Stimulated activated memory B cell treated with anti-CD40 and anti-IgM and Interleukin-4, amounts not matched to agents 10 μg/mL and 1 μg/mL and 100 μg/mL, for 72 hours (primary cell): ENCODE measurements at places on chromosomes 13 and 19.
A peak's percentile ranks its signal among the peaks of the same experiment; 100 is the strongest.

- ATAC-seq, result no peak
Measured at GRCh38 chr13:26480246-26480855, 77.1 kb upstream of the WASF3 start.

GRCh38 chr19:31353833-31354232 lies 4.6 kb upstream of the TSHZ3 start:
- ATAC-seq, result no peak

DNA sequence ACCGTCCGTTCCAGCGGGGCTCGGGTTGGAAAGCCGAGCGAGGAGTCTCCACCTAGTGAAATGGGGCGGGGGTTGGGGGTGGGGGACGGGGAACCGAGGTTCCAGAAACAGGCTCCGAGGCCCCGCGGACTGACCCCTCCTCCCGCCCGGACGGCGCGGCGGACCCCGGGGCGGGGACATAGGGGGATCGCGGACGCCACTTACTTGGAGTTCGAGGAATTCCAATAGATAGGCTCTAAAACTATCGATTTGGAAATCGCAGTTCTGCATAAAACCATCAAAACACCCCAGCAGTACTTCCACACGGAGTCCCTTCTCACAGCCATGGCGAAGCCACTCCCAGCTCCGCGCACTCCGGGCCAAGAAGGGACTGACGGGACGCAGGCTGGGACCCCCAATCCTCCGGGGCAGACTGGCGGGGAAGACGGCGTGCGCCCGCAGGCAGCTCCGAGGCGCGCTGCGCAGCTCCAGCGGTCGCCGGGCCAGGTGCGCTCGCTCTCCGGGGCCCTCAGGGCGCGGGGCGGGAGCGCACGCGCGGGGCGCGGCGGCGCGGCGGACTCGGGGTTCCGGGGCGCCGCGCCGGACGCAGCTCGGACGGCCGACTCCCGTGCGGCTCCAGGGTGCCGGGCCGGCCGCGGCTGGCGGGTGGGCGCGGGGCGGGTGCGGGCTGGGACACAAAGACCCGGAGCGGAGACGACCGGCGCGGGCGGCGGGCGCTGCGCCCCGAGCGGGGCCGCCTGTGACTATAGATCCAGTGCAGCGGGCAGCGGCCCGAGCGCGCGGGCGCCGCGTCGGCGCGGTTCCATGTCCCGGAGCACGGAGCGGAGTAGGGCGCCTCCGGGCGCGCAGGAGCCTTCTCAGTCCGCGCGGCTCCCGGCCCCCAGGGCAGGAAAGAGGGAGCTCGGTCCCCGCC lies 567 bp downstream of the EFNB2 start:
- no peak for ATAC-seq

DNA sequence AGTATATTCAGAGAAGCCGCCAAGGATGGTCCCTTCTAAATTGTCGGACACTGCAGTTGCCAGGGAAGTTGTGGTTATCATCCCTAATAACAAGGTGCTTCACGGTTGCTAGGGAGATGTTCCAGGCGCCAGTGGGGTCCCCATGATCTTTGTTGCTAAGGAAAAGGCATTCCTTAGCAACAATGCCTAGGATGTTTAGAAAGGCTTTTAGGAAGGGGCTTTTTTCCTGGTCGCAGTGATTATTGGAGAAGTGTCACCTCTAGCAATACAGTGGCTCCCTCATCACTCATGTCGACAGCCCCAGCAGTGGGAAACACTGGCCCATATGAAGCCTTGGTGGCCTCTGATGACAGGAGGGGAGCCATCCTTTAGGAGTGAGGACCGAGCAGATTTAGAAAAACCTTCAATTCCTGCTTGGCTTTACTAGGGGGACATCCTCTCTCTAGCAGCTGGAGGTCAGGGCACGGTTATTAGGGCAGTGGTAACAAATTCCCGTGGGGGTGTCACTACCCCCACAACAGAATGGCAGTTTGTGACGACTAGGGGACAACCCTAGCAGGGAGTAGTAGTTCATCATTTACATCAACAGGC lies 6.4 kb upstream of the TMC4 start:
- no peak for ATAC-seq

DNA sequence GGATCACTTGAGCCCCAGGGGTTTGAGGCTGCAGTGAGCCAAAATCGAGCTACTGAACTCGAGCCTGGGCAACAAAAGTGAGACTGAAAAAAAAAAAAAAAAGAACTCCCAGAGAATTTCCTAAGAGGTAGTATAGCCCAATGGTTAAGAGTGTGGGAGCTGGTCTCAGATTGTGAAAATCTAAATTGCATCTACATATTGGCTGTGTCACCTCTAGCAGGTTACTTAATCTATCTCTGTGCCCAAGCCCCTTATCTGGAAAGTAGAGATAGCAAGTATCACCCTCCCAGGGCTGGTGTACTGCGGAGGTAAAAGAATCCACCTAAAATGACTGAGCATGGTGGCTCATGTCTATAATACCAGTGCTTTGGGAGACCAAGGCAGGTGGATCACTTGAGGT lies 3.7 kb upstream of the PLAUR start:
- no peak for ATAC-seq

- no peak for ATAC-seq
Measured at GRCh38 chr13:39200249-39200910, 162.1 kb downstream of the NHLRC3 start.

DNA sequence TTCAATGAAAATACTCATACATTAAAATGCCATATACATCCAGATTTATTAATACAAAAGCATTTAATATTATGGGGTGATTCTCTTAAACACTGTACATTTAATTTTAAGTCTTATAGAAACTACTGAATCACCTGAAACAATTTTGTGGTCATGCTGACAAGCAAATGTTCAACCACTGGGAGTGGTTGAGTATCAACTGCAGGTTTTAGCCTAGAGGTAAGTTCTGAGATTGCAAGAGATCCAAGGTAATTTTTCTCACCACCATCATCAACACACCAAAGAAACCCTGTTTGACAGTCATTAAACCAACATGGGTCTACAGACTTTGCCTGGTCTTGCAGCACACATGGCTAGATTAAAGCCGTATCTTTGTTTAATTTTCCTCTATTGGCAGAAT lies 196.3 kb downstream of the LHFPL6 start:
- no peak for ATAC-seq

GRCh38 chr19:344625-345319 lies at the start of gene MIER2:
TSS of gene MIER2 (minus strand) at chr19:344796. CDS start at chr19:344782, 14 bp downstream.
- ATAC-seq, result peak; percentile 95

GRCh38 chr13:21336609-21337349 lies 122.3 kb downstream of the ZDHHC20 start:
- no peak for ATAC-seq

GRCh38 chr13:39110518-39111097 lies 72.4 kb downstream of the NHLRC3 start:
- no peak for ATAC-seq

DNA sequence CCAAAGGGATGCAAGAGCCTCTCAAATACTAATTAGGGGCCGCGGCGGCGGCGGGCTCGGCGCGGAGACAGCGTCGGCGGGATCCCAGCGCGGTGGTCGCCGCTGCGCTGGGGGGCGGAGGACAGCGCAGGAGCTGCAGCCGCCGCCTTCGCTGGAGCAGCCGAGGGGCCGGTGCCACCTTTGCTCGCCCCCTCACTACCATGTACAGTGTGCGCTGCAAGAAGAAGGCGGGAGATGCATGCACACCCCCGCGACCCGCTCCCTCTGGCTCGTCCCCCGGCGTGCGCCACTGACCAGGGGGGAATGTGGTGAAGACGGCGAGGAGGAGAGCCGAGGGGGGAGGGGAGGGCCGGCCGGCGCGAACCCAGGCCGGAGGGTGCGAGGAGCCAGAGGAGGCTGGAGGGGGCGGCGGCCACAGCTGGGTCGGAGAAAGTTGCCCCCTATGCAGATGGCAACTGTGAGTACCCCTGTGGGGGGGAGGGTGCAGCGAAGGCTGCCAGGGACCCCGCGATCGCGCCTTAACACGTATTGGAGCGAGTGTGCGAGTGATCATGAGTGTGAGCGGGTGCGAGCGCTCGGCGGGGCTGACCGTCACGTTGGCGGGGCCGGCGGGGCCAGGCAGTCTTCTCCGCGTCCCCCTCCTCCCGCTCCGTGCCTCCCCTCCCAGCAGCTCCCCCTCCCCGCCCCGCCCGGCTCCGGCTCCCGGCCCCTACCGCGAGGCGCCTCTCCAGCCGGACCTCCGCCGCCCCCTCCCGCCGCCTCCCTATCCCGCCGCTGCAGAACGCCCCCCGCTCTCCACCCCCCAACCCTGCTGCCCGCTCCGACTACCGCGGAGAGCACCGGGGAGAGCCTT lies 808 bp downstream of the SLITRK5 start:
- no peak for ATAC-seq

DNA sequence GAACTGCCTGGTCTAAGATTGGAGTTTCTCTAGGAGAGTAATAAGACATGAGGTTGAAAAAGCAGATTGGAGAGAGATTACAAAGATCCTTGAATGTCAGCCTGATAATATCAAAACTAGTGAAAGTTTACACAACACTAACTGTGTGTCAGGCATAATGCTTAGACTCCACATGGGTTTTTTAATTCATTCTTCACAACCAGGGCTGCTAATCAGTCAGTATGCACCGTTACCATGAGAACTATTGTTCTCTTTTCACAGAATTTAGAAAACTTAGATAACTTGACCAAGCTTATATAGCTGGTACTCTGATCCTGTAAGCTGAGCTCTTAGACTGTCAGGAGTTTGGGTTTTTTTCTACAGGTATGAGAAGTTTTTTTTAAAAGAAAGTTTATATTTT lies 46.6 kb upstream of the TSC22D1 start:
- no peak for ATAC-seq

DNA sequence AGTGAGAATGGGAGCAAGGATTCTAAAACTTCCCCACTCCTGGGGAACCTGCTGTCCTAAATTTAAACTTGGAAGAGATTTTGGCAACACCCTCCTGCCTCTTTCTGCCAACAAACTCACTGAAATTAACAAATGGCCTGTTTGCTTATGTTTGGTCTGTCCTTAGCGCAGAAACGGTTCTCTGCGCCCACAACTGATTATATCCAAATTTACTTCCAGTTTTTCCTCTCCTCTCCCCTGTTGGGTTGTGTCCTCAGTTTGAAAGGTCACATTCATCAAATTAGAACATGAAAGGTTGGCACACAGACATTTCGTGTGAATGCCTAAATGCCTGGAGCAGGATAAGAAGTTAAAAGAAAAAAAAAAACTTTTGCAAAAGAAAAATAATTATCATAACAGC lies 56.4 kb upstream of the MRI1 start:
- ATAC-seq, result no peak

DNA sequence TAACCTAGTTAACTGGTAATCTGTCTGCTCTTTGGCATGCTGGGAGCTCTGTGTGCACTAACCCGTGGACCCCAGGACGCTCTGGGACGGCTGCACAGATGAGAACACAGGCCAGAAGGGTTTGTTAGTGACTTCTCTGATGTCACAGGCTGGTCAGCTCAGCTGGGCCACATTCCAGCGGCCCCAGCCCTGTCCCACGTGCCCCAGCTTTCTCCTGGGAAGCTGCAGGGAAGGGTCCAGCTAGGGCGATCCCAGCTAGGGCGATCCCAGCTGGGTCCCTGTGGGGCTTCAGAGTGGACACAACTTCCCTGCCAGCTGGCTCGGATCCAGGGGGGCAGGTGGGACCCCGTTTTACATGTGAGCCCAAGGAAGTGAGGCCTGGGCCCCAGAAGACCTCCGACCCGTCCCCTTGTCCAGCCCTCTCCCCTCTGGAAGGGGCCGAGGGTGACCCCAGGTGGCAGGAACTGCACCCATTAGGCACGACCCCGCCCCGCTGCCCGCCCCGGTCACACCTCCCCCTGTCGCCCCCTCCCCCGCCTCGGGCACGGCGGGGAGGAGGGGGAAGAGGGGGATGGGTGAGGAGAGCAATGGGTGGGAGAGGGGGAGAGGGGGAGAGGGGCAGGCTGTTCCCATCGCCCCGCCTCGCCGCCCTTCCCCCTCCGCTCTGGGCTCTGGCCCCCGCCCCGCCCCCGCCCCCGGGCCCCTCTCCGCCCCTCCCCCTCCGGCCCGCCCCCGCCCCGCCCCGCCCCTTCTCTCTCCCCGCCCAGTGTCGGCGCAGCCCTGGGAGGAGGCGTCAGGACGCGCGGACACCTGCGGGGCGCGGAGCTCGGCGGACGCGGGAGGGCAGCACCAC lies 75.2 kb upstream of the MCF2L start:
- peak; percentile 58 for ATAC-seq

GRCh38 chr13:78881054-78881453 lies 222.1 kb upstream of the OBI1 start:
- ATAC-seq, result no peak

GRCh38 chr13:80010286-80010831 lies 330.6 kb downstream of the SPRY2 start:
- ATAC-seq, result no peak

DNA sequence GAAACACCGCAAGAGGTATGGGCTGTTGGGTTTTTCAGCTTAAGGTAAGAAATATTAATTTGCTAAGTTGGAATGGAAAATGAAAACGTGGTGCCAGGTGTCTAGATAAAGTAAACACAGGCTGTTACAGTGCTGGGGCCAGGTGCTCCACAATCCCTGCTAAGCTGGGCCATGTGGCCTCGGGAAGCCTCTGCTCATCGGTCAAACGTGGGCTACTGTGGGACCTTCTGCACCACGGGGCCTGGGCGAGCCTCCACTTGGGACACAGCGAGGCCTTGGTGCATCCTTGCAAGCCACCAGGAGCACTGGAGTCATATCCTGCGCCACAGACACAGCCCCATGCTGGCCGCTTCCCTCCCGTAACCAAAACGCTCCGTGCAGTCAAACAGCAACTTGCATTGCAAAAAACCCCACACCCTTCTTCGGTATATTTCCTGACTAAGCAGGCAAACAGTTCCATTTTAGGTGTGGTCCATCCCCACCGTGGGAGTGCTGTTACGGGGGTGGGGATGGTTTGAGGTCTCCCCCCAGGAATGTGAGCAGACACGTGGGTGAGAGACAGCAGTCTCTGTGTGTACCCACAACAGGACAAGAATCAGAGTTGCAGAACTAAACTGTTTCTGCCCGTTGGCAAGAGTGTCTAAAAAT lies 96.3 kb upstream of the SOX1 start:
- no peak for ATAC-seq
